ENCODE measurements at places on chromosomes 4 and X.

DNA sequence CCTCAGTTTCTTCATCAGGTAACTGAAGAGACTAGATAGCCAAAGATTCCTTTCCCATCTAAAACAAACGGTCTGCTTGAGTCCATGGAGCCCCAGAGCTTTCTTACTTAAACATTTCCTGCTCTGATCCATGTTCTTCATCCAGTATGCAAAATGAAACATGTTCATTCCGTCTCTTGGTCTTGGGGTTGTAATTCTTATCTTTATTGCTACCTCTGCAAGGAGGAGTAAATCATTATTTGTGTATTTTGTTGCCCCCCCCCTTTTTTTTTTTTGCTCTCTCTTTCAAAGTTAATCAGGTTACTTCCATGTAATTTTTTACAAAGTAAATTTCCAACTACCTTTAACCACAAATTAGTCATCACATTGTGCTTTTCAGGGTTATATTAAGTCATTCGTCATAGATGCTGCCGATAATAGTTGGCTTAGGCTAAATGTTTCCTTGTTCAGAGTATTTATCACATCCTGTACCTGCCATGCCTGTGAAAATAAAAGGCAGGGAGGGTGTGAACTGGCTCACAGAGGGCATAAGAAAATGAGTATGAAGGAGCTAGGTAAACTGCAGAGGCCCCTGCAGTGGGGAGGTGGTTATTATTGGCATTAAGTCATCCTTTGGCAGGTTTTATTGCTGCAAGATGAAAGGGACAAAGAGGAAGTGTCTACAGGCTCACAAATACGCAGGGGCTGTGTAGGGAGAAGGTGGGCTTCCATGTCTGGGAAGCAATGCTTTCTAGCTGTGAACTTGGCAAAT, 76.7 kb upstream of the HS3ST1 start:
- DNase-seq, result no peak

DNA sequence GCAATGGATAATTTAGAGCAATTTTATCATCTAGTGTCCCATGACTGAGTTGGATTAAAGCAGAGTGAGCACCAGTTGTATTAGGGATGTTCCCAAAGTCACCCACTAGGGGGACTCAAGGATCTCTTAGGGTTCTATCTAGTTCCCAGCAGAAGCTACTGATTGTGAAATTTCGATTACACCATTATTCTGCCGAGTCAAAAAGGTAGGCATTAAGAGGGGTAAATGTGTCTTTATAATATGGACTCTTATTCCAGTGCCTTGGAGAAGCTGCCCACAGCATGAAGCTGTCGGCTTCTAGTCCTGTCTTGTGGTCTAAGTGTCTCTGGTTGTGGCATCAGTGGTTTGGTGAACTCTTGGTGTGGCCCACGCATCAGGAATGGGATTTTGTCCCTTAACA, 53.3 kb downstream of the RGS12 start:
- DNase-seq, result peak; percentile 29

DNA sequence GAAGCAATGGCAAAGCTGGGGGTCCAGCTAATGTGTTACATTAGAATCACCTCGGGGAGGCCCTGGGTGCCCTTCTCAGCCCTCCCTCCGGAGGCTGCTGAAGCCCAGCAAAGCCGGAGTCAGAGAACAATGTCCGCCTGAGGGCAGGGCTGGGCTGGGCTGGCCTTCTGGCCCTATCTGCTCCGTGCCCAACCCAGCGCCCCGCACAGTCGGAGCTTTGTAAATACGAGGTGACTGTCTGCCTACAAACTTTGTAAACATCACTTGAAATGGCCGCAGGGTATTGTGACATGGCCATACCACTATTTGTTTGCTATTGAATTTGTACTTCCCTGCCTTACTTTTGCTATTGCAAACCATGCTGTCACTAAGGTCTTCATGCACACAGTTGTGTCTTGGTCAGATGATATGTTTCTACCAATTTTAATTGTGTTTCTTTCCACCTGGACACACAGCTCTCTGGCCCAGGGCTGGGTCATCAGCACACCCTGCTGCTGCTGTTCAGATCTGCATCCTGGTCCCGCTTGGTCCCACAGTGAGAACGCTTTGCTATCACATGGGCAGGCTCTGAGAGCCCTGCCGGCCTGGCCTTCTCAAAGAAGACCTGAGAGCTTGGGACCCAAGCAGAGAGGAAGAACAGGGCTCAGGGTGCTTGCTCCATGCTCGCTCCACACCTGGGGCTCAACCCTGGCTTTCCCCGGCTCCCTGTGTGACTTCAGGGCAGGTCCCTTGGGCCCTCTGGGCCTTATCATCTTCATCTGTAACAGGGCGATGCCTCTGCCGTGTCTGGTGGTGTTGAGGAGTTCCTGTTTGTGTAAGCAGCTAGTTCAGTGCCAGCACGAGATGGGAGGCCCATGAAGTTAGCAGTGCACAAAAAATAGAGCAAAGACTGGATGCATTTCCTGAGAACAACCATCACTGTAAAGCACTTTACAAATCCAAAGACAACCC, 2.3 kb downstream of the S100P start:
- no peak for DNase-seq

DNA sequence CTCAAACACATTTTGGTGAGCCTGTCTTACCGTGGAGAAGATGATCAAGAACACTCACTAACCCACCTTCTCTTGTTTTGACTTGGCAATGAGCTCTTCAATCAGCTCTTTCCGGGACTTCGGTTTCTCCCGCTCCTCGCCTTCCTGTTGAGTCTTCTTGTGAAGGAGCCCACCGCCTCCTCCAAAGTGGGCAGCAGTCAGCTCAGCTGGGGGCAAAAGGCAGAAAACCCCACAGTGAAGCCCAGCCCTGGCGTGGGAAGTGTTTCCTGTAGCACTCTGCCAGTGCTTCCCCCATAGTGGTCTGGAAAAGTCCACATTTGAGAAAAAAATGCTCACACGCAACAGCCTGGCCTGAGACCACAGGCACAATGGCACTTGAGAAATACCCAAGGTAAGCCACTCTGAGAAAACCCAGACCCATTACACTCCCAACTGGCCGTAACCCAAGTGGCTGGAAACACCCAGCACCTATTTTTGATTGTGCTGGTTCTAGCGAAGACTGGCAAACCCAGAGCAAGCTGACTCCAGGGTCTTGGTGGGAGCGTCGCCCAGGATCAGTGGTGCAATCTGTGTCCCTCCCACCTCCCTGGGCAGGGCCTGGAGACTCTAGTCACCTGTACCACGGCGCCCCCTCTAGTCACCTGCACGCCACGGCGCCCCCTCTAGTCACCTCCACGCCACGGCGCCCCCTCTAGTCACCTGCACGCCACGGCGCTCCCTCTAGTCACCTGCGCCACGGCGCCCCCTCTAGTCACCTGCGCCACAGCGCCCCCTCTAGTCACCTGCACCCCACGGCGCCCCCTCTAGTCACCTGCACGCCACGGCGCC, 8.6 kb downstream of the NOP14 start:
- DNase-seq, result no peak

DNA sequence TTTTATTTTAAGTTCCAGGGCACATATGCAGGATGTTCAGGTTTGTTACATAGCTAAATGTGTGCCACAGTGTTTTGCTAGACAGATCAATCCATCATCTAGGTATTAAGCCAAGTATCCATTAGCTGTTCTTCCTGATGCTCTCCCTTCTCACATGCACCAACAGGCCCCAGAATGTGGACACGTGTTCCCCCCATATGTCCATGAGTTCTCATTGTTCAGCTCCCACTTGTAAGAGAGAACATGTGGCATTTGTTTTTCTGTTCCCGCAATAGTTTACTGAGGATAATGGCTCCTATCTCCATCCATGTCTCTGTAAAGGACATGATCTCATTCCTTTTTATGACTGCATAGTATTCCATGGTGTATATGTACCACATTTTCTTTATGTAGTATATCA, 374.8 kb upstream of the FAT1 start:
- no peak for DNase-seq

GRCh38 chr4:152360045-152360410, 175.9 kb downstream of the FBXW7 start:
- no peak for DNase-seq

- no peak for DNase-seq
Measured at GRCh38 chr4:140816806-140817510, 60.8 kb upstream of the TBC1D9 start.

All from NCI-H510A (cell line).